NCI-H1436 (cell line): ENCODE measurements at places on chromosomes 1 and 21.
A peak's percentile ranks its signal among the peaks of the same experiment; 100 is the strongest.

GRCh38 chr1:94434365-94435045 is 16.3 kb downstream of the ABCD3 start:
- no peak for DNase-seq

- peak; percentile 52 for DNase-seq
Measured at GRCh38 chr1:56709269-56709880, 64.3 kb downstream of the PRKAA2 start.

- no peak for DNase-seq
Measured at GRCh38 chr21:42746593-42747275, 93.3 kb downstream of the PDE9A start.

DNA sequence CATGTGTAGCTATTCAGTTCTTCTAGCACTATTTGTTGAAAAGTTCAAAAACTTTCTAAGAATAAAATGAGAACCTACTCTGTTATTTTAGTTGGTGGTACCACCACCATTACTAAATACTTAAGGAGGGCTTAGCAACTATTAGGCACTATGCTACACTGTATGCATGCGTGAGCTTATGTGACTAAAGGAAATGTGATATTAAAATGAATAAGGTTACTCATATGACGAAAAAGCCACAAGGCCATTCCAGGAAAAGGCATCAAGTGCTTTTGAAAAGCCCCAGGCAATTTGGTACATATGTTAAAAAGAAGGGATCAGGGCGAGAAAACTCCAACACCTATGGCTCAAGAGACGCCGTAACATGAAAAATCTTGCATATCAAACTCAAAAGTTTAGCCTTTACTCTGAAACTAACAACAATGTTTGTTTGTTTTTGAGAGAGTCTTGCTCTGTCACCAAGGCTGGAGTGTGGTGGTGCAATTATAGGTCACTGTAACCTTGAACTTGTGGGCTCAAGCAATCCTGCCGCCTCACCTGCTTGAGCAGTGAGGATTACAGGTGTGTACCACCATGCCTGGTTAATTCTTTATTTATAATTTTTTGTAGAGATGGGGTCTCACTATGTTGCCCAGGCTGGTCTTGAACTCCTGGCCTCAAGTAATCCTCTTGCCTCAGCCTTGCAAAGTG is 42.5 kb downstream of the EPRS1 start:
- DNase-seq = no peak

DNA sequence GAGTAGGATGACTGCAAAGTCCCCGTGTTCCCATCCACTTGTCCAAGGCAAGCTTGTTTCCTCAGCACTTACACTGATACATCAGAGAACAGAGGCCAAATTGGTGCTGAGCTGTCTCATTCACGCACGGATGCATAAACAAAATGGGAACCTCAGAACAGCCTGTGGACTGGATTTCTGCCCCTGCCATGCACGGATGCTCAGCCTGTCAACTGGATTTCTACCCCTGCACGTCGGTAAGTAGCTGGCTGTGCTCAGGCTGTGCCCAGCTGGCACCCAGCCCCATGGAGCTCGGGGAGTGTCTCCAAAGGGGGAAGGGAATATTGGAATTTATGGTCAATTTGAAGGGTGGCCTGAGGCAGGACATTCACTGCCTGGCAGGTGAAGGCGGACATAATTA is 40.8 kb upstream of the TMPRSS2 start:
- DNase-seq = no peak

DNA sequence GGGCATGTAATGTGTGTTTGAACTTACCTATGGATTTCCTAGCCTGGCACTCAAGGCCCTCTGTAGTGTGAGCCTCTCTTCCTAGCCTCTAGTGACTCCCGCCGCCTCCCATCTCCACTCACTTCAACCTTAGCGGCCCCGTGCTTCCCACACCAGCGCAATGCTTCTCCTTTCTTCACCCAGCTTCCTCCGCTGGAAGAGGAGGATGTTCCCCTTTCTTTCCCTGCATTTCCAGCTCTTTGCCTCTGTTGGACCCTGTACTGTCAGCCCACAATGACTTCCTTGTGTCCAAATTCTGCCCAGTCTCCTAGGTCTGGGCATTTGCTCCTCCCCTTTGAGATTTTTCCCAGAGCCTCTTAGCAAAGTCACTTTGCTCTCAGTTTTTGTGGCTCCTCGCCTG is 138.1 kb upstream of the IRF2BP2 start:
- no peak for DNase-seq

GRCh38 chr1:54945393-54945936 is 35.0 kb upstream of the TMEM61 start:
- DNase-seq = no peak

GRCh38 chr21:38355992-38356781 is 99.4 kb downstream of the KCNJ15 start:
- DNase-seq = peak; percentile 67

DNA sequence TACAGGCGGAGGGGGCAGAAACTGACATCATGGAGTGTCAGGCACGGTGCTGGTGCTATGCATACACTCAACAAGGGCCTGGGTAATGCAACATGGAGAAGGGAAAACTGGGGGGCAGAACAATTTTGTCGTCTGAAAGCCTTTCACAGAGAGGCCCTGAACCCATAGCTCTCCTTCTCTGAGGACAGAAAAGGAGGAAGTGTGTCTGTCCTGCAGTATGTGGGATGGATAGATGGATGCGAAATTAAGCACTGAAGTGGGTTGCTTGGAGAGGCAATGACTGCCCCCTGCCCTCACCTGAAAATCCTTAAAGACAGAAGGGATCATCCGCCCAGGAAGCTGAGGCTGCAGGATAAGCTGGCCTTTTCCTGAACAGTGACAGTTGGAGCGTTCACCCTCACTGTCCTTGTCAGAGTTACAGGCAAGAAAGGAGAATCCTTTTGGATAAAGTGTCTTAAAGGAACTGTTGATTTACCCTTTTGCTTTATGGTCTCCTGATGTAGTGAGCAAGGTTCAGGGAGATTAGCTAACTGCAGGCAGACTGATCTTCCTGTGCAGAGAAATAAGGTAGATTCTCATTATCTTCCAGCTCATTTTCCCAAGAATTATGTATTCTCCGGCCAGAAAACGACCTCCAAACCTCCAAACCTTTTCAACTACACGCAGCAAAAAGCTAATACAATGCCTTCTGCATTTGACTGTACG is 1.6 kb upstream of the FAM20B start:
- DNase-seq = no peak

DNA sequence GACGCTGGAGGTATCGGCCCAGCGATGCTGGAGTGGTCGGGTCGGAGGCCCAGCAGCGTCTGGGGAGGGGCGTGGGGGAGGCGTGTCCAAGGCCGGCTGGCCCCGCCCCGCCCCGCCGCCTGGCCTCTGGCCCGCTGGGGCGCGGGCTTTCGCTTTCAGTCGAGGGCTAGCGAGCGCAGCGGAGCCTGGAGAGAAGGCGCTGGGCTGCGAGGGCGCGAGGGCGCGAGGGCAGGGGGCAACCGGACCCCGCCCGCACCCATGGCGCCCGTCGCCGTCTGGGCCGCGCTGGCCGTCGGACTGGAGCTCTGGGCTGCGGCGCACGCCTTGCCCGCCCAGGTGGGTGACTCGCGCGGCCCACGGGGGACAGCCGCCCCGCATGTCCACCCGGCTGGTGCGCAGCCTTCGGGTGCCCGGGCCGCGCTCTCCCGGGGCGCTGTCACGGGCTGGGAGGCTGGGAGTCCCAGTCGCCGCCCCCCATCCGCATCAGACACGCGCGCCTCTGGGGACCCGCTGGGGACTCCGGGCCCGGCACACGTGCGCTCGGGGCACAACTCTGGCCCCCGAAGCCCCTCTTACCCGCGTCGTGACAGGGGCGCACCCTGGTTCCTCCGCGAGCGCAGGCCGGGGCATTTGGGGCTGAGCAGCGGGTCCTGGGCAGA is at the start of gene TNFRSF1B:
Gene TNFRSF1B (plus strand): TSS at position 158 of the 659 bp plus-strand sequence. CDS start 101 bp downstream, at position 259.
- peak; percentile 17 for DNase-seq

GRCh38 chr1:162690672-162691434 is 58.6 kb downstream of the DDR2 start:
- DNase-seq = no peak

GRCh38 chr1:182507685-182508084 is 57.7 kb downstream of the RGSL1 start:
- DNase-seq = no peak

DNA sequence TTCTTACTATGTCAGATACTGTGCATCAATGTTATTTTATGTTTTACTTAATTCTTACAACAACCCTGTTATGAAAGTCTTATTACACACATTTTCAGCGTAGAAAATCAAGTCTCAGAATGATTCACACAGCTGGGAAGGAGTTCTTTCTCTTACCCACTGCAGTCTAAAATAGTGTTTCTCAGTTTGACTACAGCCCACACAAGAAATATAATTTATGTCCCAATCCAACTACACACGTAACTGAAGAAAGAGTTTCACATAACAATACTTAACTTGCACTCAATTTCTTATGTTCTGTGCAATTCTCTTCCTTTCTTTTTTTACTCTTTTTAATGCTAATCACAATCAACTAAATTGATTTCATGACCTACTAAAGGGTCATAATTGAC is 252.8 kb upstream of the ADGRL2 start:
- DNase-seq = no peak

DNA sequence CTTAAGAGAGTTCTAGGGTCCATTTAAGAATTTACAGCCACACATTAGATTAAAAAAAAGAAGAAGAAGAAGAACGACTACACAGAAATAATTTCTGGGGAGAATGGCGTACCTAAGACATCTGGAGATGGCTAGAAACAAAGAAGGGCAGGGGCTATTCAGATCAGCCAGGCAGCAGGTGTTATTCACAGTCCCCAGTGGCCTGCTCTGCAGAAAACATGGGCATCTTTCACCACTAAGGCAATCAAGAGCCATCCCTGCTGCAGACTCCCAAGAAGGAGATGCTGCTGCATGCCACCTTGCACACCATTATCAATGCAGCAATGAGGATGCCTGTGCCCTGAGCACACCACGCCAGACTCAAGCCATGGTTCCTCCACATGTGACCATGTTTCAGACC is 7.9 kb upstream of the FCRL2 start:
- DNase-seq = no peak

GRCh38 chr1:21930629-21931170 is 6.4 kb downstream of the HSPG2 start:
- no peak for DNase-seq

- DNase-seq = no peak
Measured at GRCh38 chr1:154263465-154264332, 8.7 kb upstream of the HAX1 start.

GRCh38 chr1:192159781-192160180 is 1.5 kb downstream of the RGS18 start:
- DNase-seq = no peak

- no peak for DNase-seq
Measured at GRCh38 chr1:27176323-27176722, 21.4 kb upstream of the SLC9A1 start.

DNA sequence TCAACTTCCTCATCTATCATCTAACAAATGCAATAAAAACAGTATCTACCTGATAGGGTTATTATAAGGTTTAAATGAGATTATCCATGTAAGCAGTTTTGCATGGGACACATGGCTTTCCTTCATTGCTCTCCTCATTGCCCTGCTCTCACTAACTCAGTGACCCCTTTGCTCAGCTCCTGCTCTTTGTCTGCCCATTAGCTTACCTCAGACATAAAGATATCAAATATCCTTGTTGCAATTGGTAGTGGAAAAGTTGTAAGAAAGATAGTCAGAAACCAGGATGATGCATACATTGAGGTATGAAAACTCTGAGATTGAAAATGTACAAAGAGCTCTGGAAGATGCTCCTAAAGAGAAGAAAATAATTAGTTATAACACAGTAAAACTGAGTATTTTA is 89.8 kb downstream of the EVI5 start:
- no peak for DNase-seq

DNA sequence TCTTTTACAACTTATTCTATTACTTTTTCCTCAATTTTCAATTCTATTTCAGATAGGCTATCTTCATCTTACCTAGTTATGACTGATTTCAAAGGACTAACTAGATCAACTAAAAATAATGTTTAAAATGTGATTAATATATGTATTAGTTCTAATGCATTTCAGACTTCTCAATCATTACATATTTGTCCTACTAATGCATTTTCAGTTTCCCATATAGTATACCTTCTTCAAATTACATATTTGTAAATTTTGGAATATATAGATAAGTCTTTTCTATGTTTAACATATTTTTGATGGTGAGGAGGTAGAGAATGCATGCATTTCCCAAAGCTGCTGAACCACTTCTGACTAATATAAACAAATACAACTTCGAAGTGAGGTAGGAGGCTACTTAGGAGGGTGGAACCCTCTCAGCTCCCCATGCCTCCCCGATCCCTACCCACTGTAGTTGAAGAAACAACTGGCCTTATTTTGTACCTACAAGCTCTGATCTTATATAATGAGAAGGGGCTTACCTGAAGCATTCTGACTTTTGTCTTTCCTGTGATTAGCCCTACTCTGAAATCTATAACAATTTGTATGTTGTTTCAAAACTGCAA is 1.7 kb downstream of the TRMT1L start:
- no peak for DNase-seq

GRCh38 chr21:35172231-35172630 is 123.1 kb upstream of the RUNX1 start:
- no peak for DNase-seq

DNA sequence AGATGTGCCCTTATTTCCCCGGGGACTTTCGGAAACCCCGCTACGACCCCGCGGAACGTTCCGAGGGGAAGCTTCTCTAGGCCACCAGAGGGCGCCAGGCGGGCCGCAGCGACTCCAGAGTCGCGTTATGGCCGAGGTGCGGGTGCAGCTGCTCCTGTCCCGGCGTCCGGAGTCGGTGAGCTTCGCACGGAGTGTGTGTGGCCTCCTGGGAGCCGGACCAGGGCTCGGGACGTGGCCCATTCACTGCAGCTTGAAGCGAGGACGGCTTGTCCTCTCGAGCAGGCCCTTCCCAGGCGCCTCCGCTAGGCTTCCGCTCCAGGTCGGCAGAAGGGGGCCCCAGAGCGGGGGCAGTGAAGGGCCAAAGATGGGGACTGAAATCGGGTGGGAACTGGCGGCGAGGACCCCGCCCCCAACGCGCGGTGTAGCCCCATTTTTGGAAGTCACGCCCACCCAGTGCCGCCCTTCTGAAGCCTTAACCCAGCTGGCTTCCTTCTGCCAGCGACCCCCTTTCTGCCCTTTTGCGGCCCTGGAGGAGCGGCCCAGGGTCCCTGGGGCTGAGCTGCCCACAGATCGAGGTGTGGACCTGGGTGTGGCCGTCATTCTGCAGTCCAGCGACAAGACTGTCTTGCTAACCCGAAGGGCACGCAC is at the start of gene NUDT17:
Gene NUDT17 (plus strand): TSS at position 117 of the 648 bp plus-strand sequence. CDS start 11 bp downstream, at position 128.
- peak; percentile 66 for DNase-seq

- no peak for DNase-seq
Measured at GRCh38 chr1:205510951-205511330, 6.5 kb downstream of the CDK18 start.

GRCh38 chr1:46399307-46399706 is 5.2 kb downstream of the FAAH start:
- DNase-seq = no peak

- no peak for DNase-seq
Measured at GRCh38 chr1:15218287-15219279, 28.4 kb upstream of the FHAD1 start.

GRCh38 chr1:164914208-164914607 is 355.2 kb downstream of the PBX1 start:
- no peak for DNase-seq
